ENCODE measurements at places on chromosomes 5 and 9.
A peak's percentile ranks its signal among the peaks of the same experiment; 100 is the strongest.

DNA sequence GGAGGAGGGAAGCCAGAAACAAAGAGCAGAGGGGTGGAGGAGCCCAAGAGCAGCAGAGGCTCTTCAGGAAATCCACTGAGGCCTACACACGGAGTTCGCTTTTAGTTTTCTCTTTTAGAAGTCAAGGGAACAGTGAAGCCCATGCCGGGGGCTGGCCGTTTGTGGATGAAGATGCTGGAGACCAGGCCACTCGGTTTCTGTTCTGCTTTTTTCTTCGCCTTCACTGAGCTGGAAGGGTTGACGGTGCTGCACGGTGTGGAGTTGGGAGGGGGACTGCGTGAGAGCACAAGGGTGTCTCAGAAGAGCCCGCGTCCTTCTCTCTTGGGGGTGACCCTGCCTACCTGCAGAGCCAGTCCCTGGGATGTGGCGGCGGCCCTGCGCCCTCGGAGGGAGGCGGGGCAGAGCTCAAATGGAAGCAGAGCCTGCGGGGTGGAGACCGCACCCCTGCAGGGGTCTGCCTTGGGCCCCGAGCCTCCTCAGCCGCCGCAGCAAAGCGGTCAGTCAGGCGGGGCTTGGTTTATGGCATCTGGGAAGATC lies 68.5 kb upstream of the CACNA1B start:
- no peak for DNase-seq

DNA sequence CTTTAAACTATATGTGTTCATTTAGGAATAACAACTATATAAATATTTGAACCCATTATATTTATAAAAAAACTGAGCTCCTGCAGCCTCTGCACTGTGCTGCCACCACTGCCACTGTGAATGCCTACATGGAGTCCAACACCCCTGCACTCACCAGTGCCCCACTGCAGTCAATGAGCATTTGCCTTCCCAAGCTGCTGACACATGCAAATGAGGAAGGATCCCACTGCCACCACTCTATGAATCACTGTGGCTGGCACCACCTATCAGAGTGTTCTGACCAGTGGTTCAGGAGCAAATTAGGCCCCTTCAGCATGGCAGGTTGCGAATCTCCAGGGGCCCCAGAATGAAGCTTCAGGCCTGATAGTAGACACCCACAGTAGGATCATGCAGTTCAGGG lies 9.1 kb downstream of the IFNA5 start:
- no peak for DNase-seq

- no peak for DNase-seq
Measured at GRCh38 chr5:164370841-164371240, 865.4 kb downstream of the MAT2B start.

- no peak for DNase-seq
Measured at GRCh38 chr5:125034331-125034730, 287.9 kb upstream of the ZNF608 start.

DNA sequence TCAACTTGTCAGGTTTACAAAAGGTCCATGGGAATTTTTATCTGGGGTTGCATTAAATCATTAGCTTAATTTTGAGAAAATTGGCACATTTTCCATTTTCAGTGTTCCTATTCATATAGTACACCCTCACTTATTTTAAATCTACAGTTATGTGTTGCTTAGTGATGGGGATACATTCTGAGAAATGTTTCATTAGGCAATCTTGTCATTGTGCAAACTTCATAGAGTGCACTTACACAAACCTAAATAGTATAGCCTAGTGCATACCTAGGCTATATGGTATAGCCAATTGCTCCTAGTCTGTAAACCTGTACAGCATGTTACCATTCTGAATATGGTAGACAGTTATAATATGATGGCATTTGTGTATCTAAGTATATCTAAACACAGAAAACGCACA lies 19.8 kb upstream of the FAM151B start:
- DNase-seq: no peak

- DNase-seq: no peak
Measured at GRCh38 chr5:84059672-84060071, 325.0 kb downstream of the EDIL3 start.

DNA sequence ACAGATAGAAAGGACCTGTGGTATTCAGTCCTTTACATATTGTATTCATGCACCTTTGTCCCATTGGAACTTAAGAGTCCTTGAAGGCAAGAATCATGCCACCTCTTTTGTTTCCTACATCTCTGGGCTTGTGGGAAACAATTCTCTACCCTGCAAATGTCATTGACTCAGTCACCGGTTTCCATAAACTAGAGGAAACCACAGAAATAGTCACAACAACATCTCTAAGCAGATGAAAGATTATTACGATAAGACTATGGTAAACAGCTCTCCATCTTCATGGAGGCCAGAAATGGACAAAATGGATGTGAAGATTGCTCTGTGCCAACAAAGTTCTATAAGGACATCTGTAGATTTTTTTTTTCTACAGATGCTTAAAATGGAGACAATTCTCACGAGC lies 165.5 kb downstream of the PIK3R1 start:
- no peak for DNase-seq

DNA sequence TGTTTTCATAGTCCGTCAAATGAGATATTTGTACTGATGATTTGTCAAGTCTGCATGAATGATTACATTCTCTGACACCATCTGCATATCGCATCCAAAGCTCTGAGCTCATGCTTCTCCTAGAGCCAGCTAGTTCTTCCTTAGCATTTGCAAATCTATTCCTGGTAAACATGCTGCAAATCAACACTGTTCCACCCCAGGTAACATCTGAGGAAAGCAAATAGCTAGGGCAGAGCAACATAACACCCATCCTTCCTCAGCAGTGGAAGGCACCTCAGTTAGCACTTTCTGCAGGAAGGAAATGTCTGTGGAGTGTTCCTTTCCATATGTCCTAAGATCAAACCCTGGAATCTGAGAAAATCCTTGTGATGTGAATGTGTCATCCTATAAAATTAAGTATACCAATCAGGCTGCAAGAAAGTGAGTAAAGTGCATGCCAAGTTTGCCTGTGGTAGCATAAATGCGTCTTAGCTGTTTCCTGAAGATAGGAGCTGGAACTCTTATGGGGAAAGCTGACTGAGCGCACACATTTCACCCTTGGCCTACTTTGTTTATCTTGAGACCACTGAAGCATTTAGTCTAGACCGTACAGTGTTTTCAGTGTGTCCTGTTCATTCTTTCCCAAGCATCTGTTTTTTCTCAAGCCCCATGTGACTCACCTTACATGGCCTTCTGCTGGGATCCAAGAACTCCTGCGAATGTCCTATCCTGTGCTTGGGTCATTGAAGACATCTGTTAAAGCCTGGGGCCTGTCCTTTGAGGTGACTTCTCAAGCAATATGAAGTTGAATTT lies 50.9 kb upstream of the STARD4 start:
- DNase-seq: no peak

- peak; percentile 17 for DNase-seq
Measured at GRCh38 chr9:76516350-76516749, 57.4 kb downstream of the GCNT1 start.

DNA sequence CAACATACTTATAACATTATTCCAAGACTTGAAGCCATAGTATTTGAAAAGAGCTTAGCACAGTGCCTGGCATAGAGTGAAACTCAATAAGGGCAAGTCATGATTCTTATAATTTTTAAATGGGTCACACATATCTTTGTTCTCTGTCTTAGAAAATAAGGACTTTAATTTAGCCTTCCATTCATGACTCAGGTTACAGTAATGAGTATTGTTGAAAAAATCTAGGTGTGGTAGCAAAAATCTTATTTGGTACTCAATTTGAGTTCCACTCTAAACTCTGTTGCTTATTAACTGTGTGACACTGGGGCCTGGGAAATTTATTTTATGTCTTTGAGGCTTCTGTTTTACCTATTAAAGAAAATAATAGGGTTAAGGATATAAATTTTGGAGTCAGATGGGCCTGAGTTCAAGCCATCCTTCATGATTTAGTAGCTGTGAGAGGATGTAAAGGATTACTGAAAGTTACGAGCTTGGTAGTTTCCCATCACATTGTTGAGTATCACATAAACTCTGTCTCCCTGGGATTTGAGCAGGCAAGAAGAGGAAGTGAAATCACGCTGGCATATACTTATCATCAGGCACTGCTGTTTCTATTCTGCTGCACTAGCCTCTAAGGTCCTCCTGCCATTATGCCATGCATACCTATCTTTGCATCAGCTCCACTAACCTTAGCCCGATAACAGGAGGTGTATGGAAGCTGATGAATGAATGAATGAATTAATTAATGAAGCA lies 1.5 kb downstream of the SPINK9 start:
- DNase-seq: no peak

DNA sequence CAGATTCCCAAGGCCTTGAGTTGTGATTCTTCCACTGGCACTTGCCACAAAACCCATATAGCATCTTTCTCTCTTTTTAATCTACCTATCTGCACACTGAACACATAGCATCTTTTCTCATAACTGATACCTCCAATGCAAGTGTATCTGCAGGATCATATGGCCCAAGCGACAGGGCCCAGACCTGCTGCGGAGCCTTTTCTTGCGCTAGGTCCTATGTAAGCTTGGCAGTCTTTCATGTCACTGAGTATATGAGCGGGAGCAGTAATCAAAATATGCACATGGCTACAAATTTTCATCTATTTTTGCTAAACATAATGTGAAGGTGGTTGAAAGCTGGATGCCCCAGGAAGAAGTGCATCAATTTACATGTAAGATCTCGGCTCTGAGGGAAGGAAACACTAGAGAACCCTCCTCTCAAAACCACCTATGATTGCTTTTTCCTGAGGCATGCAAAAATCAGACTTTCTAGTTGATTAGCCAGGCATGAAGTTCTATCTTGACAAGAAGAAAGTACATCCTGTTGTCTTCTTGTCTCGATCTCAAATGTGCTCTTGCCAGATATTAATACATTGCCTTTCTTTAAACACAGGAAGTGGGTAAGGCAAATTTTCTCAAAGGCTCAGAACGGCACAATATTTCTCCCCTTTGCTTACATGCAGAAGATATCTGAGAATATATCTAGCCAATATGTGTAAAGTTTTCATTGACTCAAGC lies 26.9 kb upstream of the CEMIP2 start:
- DNase-seq: no peak

Data from fibroblast of skin of back (primary cell).